H54 (cell line): ENCODE measurements at places on chromosomes 5 and 9.

DNA sequence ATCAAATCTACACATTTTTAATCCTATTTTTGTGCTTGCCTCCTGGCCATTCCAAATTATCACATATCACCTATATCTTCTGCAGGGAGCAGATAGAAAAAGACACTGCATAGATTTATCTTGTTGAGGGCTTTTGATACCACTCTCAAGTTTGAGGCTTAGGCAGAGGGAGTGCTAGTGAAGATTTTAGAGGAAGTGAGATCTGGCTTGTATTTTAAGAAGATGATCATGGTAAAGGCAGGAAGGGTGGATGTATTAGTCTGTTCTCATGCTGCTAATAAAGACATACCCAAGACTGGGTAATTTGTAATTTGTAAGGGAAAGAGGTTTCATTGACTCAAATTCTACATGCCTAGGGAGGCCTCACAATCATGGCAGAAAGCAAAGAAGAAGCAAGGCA is 220.9 kb upstream of the TUT7 start:
- no peak for DNase-seq

- DNase-seq = no peak
These were observed 22.8 kb upstream of the ARAP3 start for GRCh38 chr5:141704782-141705297.

- no peak for DNase-seq
These were observed 25.0 kb upstream of the NKD2 start for GRCh38 chr5:983568-983967.

DNA sequence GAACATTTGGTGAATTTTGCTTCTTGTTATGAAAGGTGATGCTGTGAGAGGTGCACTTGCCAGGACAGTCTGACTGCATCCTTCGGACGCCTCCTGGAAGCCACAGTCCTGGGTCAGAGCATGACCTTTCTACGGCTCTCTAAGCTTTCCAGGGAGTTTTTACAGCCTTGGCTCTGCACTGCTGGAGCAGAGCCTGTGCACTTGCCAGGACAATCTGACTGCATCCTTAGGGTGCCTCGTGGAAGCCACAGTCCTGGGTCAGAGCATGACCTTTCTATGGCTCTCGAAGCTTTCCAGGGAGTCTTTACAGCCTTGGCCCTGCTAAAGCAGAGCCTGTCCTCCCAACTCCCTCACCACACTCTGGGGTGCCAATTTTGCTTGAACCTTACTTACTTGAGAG is 49.6 kb downstream of the CCDC180 start:
- DNase-seq = no peak
